ENCODE measurements at places on chromosomes 13 and 19. TPM values are rescaled to one million over a fixed set of nuclear protein-coding genes. Genes with fewer than 3 reads are reported as not detected.

- no peaks in the 10 kb centered on the region for H3K4me1 ChIP-seq
- H3K4me3 ChIP-seq = no peak overlapping the region
- no peak for DNase-seq
- H3K27me3 ChIP-seq = no peaks in the 10 kb centered on the region
- H3K36me3 ChIP-seq = no peaks in the 10 kb centered on the region
Measured at GRCh38 chr13:80560609-80561008, 219.7 kb upstream of the SPRY2 start.

NFKBIB gene
- total RNA-seq = 52.4 TPM

DNA sequence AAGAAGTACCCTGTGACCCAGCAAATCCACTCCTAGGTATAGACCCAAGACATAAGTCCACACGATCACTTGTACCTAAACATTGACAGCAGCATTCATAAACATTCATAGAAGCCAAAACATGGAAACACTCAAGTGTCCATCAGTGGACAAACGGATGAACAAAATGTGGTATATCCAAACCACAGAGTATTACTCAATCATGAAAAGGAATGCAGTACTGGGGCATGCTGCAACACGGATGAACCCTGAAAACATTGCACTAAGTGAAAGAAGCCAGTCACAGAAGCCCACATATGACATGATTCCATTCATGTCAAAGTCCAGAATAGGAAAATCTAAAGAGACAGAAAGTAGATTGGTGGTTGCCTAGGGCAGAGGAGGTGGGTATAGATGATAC is 22.8 kb upstream of the CCNE1 start:
- no peaks in the 10 kb centered on the region for H3K36me3 ChIP-seq
- H3K27me3 ChIP-seq = no peaks in the 10 kb centered on the region
- no peak overlapping the region for H3K4me3 ChIP-seq
- H3K4me1 ChIP-seq = no peaks in the 10 kb centered on the region
- H3K27ac ChIP-seq = no peak overlapping the region
- no peak for DNase-seq

LGALS4 gene
- total RNA-seq = 6,357 TPM

DNA sequence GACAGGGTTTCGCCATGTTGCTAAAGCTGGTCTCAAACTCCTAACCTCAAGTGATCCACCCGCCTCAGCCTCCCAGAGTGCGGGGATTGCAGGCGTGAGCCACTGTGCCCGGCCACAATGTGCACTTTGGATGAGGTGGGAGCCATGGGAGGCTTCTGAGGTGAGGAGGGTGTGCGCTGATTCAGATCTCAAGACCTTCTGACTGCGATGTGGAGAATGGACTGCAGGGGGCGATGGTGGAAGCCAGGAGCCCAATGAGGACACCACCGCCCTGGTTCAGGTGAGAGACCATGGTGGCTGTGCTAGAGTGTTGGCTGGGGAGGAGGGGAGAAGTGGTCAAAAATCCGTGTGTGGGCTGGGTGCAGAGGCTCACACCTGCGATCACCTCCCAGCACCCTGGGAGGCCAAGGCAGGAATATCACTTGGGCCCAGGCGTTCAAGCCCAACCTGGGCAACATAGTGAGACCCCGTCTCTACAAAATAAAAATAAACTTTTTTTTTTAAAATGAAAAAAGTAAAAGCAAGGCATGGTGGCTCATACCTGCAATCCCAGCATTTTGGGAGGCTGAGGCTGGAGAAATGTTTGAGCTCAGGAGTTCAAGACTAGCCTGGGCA is 5.6 kb downstream of the INAFM1 start:
- H3K27me3 ChIP-seq = no peaks in the 10 kb centered on the region
- H3K4me3 ChIP-seq = no peak overlapping the region
- H3K4me1 ChIP-seq = peaks cover 3% of the 10 kb centered on the region
- H3K27ac ChIP-seq = no peak overlapping the region

DNA sequence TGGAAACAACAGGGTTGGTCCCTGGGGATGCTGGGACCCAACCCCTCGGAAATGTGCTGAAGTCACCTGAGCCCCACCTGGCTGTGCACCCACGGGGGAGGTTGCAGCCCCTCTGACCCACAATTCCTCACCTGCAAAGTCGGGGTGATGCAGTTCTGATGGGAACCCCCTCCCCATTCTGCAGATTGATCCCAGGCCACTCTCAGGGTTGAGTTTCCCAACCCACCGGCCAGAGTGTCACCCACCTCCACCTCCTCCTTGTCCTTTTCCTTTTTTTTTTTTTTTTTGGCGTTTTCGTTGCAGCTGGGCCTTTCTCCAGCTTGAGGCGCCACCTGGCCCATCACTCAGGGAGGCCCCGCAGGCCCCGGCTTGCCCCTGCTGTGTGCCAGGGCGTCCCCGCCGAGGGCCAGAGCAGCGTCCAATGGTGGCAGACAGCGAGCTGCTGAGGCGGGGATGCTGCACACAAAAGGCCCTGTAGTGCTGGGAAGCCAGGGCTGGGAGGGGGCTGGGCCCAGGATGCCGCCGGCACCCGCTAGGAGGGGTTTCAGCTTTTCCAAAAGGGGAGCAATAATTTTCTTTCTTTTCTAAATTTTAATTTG is 4.6 kb downstream of the PIK3R2 start:
- no peaks in the 10 kb centered on the region for H3K27me3 ChIP-seq
- H3K4me1 ChIP-seq = peaks cover 35% of the 10 kb centered on the region
- H3K27ac ChIP-seq = peak overlapping the region; percentile 16
- H3K4me3 ChIP-seq = no peak overlapping the region
- DNase-seq = no peak
- no peaks in the 10 kb centered on the region for H3K36me3 ChIP-seq

DNA sequence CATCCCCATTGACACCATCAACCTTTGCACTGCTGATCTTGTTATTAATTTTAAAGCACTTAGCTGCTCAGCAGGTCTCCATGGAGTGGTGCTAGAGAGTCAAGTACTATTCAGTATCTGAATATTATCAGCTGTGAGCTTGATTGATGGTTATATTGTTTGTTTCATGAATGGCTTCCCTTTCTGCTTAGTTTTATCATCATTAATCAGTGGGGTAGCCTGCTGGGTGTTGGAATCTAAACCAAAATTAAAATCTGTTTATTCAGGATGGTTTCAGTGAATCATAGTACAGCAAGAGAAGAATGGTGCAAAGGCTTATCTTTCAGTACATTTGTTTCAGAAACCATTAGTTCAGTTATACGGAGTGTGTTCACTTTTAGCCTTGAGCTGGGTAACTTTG is 42.5 kb upstream of the SCEL start:
- no peak overlapping the region for H3K4me3 ChIP-seq
- no peaks in the 10 kb centered on the region for H3K36me3 ChIP-seq
- H3K27me3 ChIP-seq = no peaks in the 10 kb centered on the region
- no peak overlapping the region for H3K27ac ChIP-seq

DIAPH3 gene
- 5.1 TPM for total RNA-seq

GRCh38 chr13:111594606-111595005 is 274.2 kb downstream of the TEX29 start:
- H3K27ac ChIP-seq = no peak overlapping the region
- H3K4me3 ChIP-seq = no peak overlapping the region
- DNase-seq = no peak

DNA sequence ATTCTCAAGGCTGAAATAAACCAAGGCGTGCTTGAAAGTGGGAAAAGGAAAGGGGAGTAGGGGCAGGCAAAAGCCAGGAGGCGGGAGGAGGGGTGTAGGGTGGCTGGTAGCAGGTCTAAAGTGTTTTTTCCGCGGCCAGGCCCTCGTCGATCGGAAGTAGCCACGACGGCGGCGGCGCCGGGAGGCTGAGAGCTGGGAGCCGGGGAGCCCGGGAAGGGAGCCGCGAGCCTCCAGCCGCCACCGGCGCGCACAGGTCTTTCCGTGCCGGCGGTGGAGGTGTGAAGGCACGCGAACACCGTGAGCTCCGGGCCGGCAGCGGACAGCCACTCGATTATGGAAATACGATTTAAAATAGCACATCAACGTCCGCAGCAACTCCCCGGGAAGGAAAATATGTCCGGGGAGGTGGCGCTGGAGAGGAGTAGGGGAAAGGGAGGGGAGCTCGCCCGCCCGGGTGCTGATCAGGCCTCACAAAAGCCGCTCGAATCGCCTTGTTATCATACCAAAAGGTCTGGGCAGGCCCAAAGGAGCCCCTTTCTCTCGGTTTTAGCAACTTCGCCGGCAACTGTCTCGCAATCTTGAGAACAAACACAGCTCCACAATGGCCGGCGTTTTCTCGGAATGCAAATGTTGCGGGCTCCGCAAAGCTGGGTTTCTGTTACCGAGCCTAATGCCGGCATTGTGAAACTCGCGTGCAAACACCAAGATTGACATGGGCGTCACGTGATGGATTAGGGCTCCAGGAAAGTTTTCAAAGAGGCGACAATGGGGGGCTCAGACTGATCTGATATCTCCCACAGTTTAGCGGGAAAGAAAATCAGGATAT is 2.9 kb upstream of the PCDH8 start:
- H3K36me3 ChIP-seq = no peaks in the 10 kb centered on the region
- H3K27me3 ChIP-seq = peaks cover 39% of the 10 kb centered on the region
- H3K4me3 ChIP-seq = peak overlapping the region; percentile 55
- H3K27ac ChIP-seq = no peak overlapping the region
- peak; percentile 44 for DNase-seq

- peak overlapping the region; percentile 73 for H3K4me3 ChIP-seq
- H3K27ac ChIP-seq = peak overlapping the region; percentile 84
- DNase-seq = peak; percentile 78
- H3K27me3 ChIP-seq = no peaks in the 10 kb centered on the region
Measured at GRCh38 chr19:51702103-51702824, 9.1 kb downstream of the SPACA6 start.

DNA sequence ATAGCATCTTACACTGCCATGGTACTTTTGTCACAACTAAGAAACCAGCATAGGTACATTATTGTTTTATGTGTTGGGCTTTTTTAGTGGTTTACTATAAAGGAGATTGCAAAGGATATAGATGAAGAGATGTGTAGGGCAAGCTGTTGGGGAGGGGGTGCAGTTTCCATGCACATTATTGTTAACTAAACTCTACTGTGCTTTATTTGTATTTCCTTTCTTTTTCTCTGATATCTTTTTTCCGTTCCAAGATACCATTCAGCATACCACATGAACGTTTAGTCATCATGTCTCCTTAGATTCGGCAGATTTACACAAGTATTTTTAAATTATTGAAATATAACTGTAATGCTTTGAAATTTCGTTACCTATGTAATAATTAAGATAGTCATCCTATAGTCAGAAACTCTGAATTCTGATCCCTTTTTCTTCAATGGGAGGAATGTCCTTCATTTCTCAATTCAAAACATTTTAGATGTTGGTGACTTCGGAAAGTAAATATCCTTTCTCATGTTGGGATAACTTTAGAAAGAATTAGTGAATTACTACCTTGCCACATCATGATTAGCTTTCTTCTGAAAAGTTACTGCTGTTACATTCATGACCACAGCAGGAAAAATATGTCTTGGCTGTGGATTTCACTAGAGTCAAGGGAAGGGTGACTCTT is 82.8 kb downstream of the FRY start:
- DNase-seq = no peak
- H3K36me3 ChIP-seq = no peaks in the 10 kb centered on the region
- H3K27me3 ChIP-seq = no peaks in the 10 kb centered on the region
- H3K4me3 ChIP-seq = no peak overlapping the region

DNA sequence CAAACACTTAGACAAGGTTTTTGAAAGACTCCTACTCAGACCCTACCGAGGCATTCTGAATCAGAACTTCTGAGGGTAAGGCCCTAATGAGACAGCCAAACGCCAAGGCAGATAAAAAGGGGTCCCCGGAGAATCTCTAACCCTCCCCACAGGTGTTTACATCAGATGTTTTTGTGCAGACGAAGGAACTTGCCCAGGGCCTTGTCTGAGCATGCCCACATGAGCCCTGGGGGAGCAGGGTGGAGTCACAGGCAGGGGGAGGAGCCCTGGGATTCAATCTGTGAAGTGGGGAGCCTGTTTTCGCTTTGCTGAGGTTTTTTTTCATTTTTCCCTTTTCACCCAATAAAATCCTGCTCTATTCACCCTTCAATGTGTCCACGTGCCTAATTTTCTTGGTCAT is 61.6 kb upstream of the MED4 start:
- H3K4me1 ChIP-seq = no peaks in the 10 kb centered on the region
- no peaks in the 10 kb centered on the region for H3K27me3 ChIP-seq
- no peaks in the 10 kb centered on the region for H3K36me3 ChIP-seq
- DNase-seq = peak; percentile 42
- peak overlapping the region; percentile 50 for H3K27ac ChIP-seq

ZNF426 gene
- total RNA-seq = 11.5 TPM

GRCh38 chr13:102907886-102908515 is 62.2 kb downstream of the ERCC5 start:
- H3K27me3 ChIP-seq = no peaks in the 10 kb centered on the region
- H3K4me3 ChIP-seq = no peak overlapping the region
- DNase-seq = no peak
- no peaks in the 10 kb centered on the region for H3K36me3 ChIP-seq

GRCh38 chr13:85985797-85986196 is 186.6 kb upstream of the SLITRK6 start:
- no peak for DNase-seq
- no peaks in the 10 kb centered on the region for H3K36me3 ChIP-seq
- H3K27ac ChIP-seq = no peak overlapping the region
- no peaks in the 10 kb centered on the region for H3K27me3 ChIP-seq
- H3K4me1 ChIP-seq = no peaks in the 10 kb centered on the region

ACP5 gene
- 11.3 TPM for total RNA-seq

GRCh38 chr13:113437408-113438010 is 15.8 kb downstream of the ADPRHL1 start:
- H3K36me3 ChIP-seq = no peaks in the 10 kb centered on the region
- no peak overlapping the region for H3K4me3 ChIP-seq
- no peaks in the 10 kb centered on the region for H3K27me3 ChIP-seq
- H3K27ac ChIP-seq = no peak overlapping the region

DNA sequence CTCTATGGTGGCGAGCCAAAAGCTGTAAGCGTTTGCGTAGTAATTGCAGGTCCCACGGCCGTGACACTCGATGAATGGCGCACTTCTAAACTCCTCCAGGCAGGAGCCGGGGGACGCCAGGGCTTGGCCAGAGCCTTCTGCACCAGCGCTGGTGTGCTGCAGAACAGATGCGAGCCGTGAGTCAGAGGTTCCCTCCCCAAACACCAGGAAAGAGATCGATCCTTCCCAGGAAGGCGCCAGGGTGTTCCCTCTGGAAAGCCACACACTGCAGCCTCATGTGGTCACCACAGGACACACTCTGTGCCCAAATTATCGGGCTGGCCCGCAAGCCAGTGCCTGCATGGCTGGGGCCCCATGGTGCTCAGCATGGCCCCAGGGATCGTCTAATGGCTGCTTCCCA is 154.6 kb downstream of the COL4A1 start:
- no peaks in the 10 kb centered on the region for H3K27me3 ChIP-seq
- H3K4me3 ChIP-seq = no peak overlapping the region
- DNase-seq = no peak

DNA sequence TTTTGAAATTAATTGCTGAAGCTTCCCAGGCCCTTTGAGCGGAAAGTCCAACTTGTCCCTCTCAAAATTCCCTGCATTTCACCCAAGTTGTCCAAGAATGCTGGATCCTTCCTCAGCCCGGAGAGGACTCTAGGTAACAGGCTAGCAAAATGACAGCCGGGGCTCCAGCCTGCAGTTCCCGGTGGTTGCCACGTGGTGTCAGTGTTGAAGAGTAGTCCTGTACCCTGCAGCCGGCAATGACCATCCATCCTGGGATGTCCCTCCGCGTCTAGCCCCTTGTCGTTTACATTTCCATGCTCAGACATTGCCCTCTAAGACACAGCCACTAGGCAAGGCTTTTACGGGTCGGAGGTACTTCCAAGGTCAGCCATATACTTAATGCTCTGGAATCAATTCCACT is 31.4 kb upstream of the MTIF3 start:
- H3K4me3 ChIP-seq = no peak overlapping the region
- H3K27me3 ChIP-seq = no peaks in the 10 kb centered on the region
- H3K27ac ChIP-seq = no peak overlapping the region
- no peaks in the 10 kb centered on the region for H3K36me3 ChIP-seq
- peak; percentile 65 for DNase-seq
